Inflammatory macrophage (primary cell): ENCODE measurements at places on chromosomes 16 and 17.

GRCh38 chr16:66691234-66691633 lies 5.3 kb downstream of the CMTM4 start:
- no peak for DNase-seq

DNA sequence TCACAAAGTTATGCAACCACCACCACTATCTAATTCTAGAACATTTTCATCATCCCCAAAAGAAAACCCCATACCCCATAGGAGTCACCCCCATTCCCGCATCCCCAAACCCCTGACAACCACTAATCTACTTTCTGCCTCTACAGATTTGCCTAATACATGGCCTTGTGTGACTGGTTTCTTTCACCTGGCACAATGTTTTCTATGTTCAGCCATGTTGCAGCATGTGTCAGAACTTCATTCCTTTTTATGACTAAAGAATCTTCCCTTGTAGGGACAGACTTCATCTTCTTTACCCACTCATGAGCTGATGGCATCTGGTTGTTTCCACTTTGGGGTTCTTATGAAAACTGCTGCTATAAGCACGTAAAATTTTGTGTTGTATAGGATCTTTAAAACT lies 34.6 kb downstream of the CYTH1 start:
- DNase-seq = no peak

DNA sequence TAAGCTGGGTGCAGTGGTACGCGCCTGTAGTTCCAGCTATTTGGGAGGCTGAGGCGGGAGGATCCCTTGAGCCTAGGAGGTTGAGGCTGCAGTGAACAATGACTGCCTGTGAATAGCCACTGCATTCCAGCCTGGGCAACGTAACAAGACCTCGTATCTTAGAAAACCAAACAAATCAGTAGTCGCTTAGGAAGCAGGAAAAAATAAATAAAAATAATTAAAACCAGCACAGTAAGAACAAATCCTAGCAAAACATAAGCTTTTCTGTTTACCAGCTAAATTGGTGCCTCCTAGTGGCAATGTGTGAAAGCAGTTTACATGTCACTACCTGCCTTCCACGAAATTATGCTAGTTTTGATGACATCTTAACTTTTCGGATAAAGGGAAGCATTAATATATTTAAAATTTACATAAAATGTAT lies 1.3 kb downstream of the ARMC5 start:
- peak; percentile 15 for DNase-seq

DNA sequence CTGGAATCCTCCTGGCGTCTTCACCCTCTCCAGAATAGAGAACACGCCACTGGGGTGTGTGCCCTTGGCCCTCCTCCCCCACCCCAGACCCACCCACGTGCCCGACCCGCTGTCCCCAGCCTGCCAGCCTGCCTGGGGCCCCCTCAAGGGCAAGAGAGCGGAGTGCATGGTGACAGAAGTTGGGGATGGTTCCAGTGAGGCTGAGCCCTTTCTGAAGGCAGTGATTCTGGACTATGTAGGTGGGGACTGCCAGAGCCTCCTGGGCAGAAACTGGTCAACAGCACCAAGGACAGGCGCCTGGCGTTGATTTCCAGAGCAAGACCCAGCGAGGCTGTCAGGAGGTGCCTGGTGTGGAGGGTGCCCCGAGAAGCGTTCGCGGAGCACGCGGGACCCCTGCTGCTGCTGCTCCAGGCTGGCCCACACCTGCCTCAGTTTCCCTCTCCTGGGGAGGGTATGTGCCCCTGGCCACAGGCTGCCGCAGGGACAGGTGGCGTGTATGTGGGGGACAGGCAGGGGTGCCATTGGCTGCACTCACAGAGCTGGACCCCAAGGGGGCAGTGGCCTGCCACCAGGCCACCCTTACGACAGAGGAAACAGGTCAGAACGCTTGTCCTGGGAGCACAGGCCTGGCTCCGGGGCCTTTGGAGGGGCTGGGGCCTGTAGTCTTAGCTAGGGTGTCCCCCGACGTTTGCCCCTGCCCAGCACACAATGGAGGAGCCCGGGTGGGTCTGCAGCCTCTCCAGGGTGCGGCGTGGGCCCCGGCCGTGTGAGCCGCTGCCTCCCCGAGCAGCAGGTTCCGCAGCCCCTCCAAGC lies 1.2 kb downstream of the SSTR5 start:
- no peak for DNase-seq

DNA sequence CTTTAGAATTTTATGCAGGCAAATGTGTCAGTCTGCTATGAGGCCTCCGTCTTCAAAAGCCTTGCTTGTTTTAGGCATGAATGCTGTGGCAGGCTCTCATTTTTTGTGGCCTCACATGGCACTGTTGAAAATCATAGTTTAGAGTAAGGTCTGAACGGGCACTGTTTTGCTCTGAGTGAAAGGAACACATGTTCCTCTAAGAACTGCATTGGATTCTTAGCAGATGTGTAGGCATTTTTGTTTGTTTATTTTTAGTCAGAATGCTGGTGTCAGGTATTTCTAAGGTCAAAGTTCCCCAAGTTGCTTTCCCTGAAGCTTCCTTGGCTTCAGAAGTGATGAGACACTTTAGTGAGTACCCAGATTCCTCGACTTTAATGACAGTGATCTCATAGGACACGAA lies 173.7 kb downstream of the HS3ST3B1 start:
- DNase-seq = no peak

- DNase-seq = peak; percentile 56
Measured at GRCh38 chr17:51147650-51148049, 5.7 kb upstream of the NME1 start.

DNA sequence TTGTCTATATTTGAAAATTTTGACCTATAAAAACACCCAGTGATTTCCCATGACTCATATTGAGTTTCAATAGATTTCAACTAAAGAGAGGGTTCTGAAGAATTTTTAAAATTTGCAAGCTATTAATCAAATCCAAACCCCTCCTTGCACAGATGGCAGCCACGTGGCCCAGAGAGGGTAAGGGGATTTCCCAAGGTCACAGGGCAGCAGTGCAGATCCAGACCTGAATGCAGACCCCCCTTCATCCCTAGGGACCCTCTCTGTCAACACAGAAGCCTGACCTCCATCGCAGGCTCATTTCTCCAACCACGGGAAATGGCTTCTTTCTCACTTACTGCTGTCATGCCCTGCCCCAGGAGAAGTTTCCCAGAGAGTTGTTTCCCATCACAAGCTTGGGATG lies 24.7 kb upstream of the CES5A start:
- DNase-seq = no peak

GRCh38 chr16:88369447-88370008 lies 13.2 kb upstream of the ZNF469 start:
- DNase-seq = no peak

- DNase-seq = no peak
Measured at GRCh38 chr16:85385463-85386331, 227.4 kb upstream of the GSE1 start.

- no peak for DNase-seq
Measured at GRCh38 chr17:69608141-69608540, 193.6 kb downstream of the MAP2K6 start.

DNA sequence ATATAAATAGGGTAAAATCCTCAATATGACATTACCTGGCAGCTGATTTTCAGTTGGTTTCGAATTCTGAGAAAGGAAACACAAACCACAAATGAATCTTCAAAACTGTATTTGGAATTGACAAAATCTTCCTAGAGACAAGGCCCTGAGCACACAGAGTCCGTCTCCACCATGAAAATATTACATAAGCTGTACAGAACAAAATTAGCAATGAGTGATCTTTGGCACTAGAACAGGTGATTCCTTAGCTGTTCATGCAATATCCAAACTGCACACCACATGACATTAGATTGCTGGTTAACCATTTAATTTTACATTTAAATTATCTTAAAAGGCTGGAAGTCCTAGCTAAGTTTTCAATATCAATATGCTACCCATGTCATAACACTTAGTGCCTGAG lies 31.7 kb downstream of the GJC1 start:
- DNase-seq = no peak

GRCh38 chr16:81293909-81294802 lies 20.6 kb upstream of the GAN start:
- DNase-seq = no peak

DNA sequence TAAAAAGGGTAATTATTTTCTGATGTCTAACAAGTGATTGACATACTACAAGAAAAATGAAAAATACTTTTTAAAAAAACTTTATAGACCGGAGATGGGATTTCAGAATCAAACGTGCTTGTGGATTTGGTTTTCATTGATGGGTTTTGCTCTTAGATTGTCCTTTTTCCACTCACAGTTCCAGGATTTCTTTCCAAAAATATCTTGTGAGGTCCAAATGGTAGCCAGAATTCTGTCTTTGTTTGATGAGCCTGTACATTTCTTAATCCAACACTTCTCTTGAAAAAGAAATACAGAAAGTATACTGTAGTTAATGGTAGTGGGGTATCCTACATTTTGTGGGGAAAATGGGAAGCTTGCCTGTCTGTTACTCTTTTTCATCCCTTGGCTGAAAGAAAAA lies 329.3 kb downstream of the KCNJ2 start:
- no peak for DNase-seq

GRCh38 chr17:83067071-83067717 lies 12.2 kb upstream of the METRNL start:
- DNase-seq = no peak

DNA sequence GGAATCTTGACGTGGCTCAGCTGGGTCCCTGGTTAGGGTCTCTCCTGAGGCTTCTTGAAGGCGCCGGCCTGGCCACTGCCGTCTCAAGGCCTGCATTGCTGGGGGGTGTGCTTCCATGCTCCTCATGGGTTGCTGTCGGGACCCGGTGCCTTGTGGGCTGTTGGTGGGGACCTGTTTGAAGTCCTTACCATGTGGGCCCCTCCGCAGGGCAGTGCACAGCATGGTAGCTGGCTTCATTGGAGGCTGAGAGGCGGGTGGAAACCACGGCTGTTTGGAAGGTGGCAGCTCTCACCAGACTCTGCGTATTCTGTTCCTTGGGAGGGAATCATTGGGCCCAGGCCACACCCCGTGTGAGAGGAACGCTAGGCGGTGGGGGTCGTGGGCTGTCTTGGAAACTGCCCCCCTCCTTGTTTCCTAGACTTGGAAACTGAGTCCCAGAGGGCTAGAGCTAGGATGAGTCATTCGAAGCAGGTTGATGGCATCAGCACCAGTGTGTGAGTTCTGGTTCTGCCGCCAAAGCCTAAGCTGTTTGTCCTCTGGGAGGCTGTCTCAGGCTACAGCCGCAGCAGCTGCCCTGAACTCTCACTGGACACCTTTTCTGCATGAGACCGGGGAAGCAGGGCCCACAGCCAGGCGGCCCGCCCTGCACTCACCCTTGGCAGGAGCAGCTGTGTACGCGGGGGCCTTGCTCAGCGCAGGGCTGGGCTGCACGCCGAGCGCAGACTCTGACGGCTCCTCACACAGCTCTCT lies 35.2 kb downstream of the ZNF750 start:
- DNase-seq = no peak

DNA sequence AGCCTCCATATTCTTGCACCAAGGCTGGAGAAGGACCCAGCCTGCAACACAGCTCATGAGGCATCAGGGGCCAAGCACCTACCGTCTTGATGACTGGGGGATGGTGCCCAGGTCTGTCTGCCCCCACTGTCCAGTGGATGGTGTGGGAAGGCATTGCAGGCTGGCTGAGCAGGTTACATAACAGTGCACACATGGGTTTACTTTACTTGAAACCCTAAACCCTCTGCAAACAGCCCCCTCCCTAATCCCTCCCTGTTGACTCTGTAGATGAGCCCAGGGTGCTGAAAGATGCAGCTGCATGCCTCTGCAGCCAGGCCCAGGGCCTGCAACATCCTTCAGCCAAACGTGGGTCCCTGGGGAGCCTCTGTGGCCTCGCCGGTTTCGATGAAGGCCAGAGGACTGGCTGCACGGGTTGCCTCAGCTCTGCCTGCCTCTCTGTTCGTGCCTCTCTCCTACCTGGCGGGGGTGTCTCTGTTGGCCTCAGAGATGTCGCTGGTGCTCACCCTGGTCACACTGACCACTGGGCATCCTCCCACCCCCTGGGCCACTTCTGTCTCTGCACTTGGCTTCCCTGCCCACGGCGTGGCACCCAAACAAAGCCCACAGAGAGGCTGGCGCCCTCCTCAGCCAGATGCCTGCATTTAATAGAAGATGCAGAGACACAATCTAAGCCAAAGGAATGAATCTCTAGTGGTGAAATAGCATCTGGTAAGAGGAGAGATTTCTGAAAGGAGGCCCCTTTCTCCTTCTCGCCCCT lies 95.1 kb downstream of the METRNL start:
- DNase-seq = no peak

DNA sequence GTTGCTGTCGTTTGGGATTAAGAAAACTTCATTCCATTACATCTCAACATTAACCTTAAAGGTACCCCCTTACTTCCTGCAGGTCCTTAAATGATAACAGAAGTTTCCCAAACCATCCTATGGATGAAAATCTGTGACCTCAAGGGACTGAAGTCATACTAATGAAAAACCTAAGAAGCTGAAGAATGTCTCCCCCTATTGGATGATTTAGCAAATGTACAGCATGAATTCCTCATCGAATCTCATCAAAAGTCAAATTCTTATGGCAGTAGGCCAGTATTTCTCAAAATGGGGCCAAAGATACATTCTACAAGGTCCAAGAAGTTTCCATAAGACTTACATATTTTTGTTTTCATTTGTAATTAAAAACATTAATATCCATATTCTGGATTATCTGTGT lies 13.5 kb downstream of the SCO1 start:
- peak; percentile 47 for DNase-seq

GRCh38 chr17:73798111-73798748 lies 154.0 kb upstream of the SDK2 start:
- no peak for DNase-seq

- DNase-seq = no peak
Measured at GRCh38 chr16:5006348-5007193, 27.2 kb downstream of the NAGPA start.

DNA sequence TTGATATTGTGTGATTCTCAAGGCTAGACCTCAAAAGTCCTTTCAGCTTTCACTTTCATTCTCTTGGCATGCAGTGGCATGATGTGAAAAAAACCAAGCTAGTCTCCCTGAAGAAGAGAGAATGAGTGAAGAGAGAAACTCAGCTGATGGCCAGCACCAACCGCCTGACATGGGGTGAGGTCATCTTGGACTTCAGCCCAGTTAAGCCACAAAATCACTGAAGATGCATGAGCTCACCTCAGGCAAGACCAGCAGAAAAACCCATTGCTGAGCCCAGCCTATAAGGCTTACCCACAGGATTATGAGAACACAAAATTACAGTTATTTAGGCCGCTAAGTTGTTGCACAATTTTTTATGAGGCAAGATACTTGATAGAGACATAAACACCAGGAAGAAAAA lies 496.5 kb downstream of the TOX3 start:
- no peak for DNase-seq

DNA sequence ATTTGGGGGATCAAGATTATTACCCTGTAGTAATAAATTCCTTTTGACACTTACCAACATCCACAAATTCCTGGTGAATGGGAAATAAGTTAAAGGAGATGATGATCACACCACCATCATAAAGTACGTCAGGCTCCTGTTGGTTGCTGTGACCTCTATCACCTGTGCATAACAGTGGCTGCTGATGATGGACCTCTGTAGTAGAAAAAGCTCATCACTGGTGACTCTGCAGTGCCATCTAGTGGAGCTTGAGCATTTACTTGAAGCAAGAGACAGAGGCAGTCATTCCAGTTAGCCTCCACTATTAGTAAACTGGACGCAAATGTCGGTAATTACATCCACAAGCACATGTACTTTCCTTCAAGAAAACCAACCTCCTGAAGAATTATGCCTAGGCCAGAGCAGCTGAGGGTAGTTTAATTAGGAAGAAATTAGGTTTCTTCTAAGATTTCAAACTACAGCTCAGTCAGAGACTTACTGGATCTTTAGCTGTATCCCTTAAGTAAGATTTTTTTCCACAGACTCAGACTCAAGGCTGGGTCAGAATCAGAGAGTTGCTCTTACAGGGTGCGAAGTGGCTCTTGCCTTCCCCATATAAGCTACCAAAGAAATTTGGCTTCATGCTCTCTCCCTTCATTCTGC lies 39.3 kb downstream of the CYB561 start:
- peak; percentile 87 for DNase-seq

GRCh38 chr16:4803401-4803844 lies 990 bp upstream of the ROGDI start:
- DNase-seq = peak; percentile 82
